ENCODE measurements at places on chromosomes 11 and 22. TPM values are rescaled to one million over a fixed set of nuclear protein-coding genes. Genes with fewer than 3 reads are reported as not detected.

The PTPRCAP gene
- 1,084 TPM for polyA plus RNA-seq

The MMP12 gene
- not detected for polyA plus RNA-seq

The ANO3 gene
- polyA plus RNA-seq = not detected

The CCDC87 gene
- polyA plus RNA-seq = not detected

The OR6A2 gene
- not detected for polyA plus RNA-seq

The OR8D4 gene
- polyA plus RNA-seq = not detected

The CD6 gene
- polyA plus RNA-seq = 138 TPM

The SPDYC gene
- polyA plus RNA-seq = not detected

The FAM227A gene
- not detected for polyA plus RNA-seq

The TMEM25 gene
- 10.0 TPM for polyA plus RNA-seq

The VPREB1 gene
- polyA plus RNA-seq = not detected

The OR4C6 gene
- polyA plus RNA-seq = not detected

The TRPM5 gene
- polyA plus RNA-seq = not detected

The OR51B4 gene
- polyA plus RNA-seq = not detected

The HBD gene
- not detected for polyA plus RNA-seq

GRCh38 chr11:38538866-38539680 lies 1941.0 kb upstream of the RAG2 start:
- no peak for DNase-seq

DNA sequence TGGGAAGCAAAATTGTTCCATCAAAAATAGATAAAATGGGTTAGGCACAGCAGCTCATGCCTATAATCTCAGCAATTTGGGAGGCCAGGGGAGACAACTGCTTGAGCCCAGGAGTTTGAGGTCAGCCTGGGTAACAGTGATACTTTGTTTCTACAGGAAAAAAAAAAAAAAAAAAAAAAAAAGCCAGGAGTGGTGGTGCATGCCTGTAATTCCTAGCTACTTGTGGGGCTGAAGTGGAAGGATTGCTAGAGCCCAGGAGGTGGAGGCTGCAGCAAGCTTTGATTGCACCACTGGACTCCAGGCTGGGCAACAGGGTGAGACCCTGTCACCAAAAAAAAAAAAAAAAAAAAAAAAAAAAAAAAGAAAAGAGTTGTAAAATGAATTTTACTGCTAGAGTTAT lies 49.6 kb downstream of the KIF18A start:
- no peak for DNase-seq

GRCh38 chr11:11478687-11479086 lies 125.6 kb upstream of the CSNK2A3 start:
- DNase-seq = no peak

DNA sequence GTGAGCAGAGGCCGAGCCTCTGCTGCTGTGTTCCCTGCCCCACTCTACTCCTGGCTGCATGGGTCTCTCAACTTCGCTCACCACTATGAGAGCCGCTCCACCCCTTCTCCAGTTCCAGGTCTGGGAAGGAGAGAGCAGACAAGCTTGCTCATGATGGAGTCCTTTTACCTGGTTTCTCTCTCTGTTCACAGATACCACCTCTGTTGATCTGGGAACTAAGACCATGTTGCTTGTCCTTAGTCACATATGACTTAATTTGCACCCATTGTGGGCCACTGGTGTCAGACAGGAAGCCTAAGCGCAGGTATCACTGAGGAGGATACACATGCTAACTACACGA lies 26.8 kb downstream of the MCM5 start:
- DNase-seq = no peak

DNA sequence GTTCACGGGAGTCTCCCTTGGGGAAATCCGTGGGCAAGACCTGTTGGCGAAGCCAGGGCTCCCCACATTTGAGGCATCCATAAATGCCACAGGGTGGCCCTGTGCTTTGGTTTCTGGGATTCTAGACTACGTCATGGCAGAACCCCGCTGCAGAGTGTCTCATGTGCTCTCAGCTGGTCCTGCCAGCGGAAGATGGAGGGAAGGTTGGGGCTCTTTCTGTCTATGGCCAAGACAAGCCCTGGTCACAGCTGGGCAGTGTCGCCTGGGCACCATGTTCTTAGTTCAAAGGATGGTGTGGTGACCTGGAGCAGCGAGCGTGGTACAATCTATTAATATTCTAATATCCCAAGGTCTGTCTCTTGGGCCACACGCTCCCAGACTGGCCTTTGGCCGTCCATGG lies 511.7 kb downstream of the TBC1D22A start:
- DNase-seq = no peak

- DNase-seq = no peak
Measured at GRCh38 chr11:32821517-32821916, 8.2 kb upstream of the PRRG4 start.

DNA sequence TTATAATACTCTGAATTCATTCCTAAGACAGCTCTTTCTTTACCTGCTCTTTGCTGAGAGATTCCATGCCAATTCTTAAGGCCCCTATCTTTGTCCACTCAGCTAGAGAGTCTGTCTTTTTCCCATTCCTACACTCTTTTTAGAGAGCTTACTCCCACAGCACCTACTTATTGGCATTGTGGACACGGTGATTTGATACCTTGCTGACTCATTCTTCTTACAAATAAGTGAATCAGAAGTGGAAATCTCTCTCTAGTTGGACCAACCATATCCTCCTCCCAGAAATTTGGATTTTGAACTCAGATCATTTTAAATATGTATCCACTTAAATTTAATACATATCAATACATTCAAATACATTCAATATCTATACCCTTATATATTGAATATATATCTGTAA lies 32.5 kb upstream of the OR6M1 start:
- DNase-seq = no peak

GRCh38 chr22:47208630-47209029 lies 446.2 kb downstream of the TBC1D22A start:
- no peak for DNase-seq

DNA sequence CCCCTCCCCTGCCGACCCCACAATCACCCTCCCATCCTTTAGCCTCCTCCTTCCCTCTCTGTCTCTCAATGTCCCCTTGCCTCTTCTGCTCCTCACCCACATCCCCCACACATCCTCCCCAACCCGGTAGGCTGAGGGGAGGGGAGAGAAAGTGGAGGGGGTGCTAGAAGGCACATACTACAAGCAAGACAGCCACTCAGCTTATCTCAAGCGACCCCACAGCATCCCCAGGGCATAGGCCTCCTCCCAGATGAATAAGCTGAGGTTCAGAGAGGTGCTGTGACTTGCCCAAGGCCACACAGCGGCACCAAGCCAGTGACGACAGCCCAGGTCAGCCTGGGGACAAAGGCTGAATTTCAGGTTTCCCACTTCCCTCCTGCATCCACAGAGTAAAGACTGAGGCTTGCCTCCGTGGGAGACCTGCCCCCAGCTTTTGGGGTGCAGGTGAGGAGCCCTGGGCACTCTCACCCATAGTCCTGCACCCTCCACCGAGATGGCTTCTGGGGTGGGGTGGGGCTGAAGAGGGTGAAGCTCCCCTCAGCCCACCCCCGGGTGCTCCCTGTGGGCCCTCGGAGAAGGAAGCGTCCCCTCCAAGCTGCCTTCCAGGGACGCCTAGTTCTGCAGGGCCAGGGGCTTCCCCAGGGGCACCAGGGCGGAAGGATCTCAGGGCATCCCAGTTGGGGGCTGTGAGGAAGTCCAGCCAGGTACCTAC lies 511 bp downstream of the RAC2 start:
- DNase-seq = peak; percentile 66

- no peak for DNase-seq
Measured at GRCh38 chr11:80466570-80466969, 1025.7 kb upstream of the TENM4 start.

GRCh38 chr22:36212901-36213300 lies 11.3 kb upstream of the APOL4 start:
- DNase-seq = no peak

GRCh38 chr11:34053161-34053686 lies 1.7 kb downstream of the CAPRIN1 start:
- DNase-seq = peak; percentile 88

DNA sequence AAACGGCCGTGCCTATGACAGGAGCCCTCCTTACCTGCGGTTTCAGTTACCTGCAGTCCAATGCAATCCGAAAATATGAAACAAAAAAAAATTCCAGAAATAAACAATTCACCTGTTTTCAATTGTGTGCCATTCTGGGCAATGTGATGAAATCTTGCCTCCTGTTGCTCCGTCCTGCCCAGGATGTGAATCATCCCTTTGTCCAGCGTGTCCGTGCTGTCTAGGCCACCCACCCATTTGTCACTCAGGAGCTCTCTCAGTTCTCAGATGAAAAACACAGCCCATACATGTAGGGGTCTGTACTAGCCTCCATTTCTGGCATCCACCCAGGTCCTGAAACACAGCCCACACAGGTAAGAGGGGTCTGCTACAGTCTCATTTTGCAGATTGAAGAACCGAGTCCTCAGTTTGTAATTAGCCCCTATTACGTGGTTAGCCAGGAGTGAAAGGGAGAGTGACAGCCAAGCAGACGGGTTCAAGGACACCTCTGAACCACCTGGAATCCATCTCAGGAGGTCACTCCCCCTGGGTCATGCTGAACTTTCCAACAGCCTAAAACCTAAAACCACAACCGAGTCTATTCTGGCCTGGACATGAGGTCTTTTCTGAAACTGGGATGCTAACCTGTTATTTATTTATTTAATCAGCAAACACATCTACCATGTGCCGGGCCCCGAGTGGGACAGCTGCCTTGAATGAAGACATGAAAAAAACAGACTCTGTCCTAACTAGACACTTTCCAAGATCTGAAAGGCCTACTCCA lies 317.2 kb downstream of the SHANK2 start:
- no peak for DNase-seq

- no peak for DNase-seq
Measured at GRCh38 chr11:47980907-47981621, 705 bp downstream of the PTPRJ start.

- no peak for DNase-seq
Measured at GRCh38 chr11:128582496-128583366, 4.6 kb downstream of the ETS1 start.

DNA sequence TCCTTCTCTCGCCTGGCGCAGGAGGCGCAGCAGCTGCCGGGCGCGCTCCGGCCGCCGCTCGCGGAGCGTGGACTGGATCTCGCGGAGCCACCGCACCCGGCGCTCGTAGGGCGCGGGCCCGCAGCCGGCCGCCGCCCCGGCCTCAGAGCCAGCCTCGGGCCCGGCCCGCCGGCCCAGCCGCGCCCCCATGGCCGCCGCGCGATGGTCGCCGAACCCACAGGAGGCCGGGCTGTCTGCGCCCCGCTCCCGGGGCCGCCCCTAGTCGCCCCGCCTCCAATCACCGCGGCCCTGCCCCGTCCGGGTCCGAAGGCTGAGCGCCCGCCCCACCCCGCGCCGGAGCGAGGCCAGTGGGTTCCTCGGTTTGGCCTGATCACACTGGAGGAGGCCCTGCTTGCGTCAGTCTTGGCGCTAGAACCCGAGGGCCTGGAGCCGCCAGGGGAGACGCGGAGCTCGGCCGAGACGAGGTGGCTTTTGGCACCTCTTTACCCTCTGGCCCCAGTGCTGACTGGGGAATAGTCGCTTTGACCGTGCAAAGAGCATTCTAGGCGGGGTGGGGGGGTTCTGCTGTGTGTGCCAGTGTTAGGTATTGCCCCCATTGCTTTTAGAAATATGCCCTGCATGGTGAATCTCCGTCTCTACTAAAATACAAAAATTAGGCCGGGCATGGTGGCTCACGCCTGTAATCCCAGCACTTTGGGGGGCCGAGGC lies at the start of gene LRRC75B:
LRRC75B (minus strand) TSS at position 223 of the 708 bp plus-strand sequence; CDS start at position 189, 34 bp downstream.
- DNase-seq = no peak

DNA sequence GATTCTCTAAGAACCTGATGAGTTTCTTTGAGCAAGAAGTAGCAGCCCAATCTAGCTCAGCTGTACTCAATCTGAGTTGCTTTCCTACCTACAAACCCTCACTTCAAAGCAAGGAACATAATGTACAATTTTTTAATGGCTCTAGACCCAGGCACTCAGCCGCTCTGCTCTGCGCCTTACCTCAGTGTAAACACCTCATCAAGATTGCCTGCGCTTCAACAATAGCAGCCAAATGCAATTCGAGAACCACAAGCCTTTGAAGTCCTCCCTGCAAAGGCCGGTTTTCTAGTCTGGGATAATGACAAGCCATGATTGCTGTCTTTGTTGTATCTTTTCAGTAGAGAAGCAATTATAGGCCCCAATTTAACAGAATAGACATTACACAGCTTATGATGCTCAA lies 38.0 kb downstream of the JHY start:
- DNase-seq = no peak

- no peak for DNase-seq
Measured at GRCh38 chr11:19275496-19275895, 34.8 kb upstream of the E2F8 start.

- DNase-seq = no peak
Measured at GRCh38 chr11:72579816-72580641, 94.2 kb downstream of the PDE2A start.

DNA sequence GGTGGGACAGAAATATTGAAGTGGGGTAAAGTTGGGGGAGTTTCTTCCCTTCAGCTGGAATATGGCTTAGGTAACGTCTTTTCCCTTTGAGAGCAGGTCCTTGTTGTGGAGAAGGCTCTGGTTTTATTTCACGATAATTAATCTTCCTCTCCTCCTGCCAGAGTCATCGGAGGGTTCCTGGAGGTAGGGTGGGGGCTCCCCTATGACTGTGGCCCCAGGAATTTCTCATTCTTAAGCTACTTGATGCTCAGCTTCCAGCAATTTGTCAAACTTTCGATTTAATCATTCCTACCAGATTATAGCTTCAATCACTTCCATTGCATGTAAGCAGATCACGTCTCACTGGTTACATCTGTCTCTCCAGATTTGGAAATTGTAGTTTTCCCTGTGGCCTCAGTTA lies 242.8 kb upstream of the PLET1 start:
- no peak for DNase-seq

DNA sequence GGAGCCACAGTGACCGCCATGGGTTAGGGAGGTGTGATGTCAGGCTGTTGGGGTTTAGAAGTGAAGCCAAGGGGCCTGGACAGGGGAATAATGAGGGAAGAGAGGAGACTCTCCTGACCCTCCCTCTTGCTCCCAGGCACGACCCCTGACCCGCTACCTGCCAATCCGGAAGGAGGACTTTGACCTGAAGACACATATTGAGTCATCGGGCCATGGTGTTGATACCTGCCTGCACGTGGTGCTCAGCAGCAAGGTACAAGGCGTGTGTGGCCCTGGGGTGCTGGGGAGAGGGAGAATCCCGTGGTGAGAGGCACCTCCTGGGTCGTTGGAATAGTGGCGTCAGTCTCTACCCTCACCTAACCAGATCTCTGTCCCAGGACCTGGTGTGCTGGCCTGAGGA lies 29.5 kb downstream of the TREH start:
- DNase-seq = no peak

GRCh38 chr11:113339929-113340589 lies 25.7 kb downstream of the TTC12 start:
- DNase-seq = no peak

DNA sequence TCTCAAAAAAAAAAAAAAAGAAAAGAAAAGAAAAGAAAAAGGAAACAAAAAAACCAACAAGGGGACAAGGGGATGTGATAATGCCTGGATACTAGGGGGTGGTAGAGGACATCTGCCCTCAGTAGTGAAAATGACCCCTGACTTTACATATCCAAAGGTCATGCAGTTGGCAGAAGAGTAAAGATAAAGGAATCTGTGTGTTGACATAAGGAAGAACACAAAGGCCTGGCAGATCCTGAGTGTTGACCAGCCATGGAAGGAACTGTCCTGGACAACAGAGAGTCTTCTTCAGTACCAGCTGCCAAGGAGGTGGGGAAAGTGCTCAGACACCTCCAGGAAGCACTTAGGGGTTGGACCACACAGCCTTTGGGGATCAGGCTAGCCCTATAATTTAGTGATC lies 12.6 kb downstream of the SLC43A1 start:
- DNase-seq = no peak

Measured in CD4-positive, CD25-positive, alpha-beta regulatory T cell (primary cell).